ENCODE measurements at places on chromosomes 7 and 10.

GRCh38 chr7:158024881-158025280 lies 562.7 kb downstream of the PTPRN2 start:
- peak; percentile 47 for DNase-seq

- no peak for DNase-seq
These were observed 55.5 kb downstream of the SORBS1 start for GRCh38 chr10:95505641-95506040.

DNA sequence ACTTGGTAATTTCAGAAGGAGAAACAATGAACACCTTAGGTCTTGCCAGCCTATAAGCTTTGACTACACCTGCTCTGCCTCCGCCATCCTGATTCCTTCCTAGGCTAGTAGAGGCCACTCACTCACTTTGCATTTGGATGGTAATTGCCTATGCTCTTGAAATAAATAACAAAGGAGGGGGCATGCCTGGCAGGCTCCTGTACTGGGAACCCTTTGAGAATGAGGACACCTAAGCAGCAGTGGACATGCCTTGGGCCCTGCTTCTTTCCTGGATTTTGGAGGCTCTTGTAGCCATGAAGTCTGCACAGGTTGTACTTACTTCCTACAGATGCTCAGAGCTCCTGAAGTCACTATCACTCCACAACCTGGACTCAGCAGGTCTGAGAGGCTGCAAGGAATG lies 65.8 kb downstream of the BLNK start:
- no peak for DNase-seq

DNA sequence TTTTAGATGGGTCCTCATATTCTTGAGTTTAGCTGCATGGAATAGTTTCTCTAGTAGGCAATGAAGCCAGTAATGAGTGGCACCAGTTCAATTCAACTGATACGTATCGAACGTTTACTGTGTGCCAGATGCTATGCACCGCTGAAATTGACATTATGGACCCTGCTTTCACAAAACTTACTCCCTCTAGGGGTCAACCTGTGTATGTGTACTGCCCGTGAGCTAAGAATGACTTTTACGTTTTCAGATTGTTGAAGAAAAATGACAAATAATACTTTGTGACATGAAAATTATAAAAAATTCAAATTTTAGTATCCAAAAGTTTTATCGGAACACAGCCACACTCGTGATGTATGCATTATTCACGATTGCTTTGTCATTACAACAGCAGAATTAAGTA lies 95.5 kb downstream of the ZMYND11 start:
- DNase-seq: no peak

- DNase-seq: no peak
These were observed 107.7 kb downstream of the RBM20 start for GRCh38 chr10:110751850-110752249.

GRCh38 chr10:21311426-21311825 lies 214.1 kb downstream of the SKIDA1 start:
- DNase-seq: no peak

GRCh38 chr10:87551326-87551725 lies 46.6 kb downstream of the MINPP1 start:
- DNase-seq: no peak

DNA sequence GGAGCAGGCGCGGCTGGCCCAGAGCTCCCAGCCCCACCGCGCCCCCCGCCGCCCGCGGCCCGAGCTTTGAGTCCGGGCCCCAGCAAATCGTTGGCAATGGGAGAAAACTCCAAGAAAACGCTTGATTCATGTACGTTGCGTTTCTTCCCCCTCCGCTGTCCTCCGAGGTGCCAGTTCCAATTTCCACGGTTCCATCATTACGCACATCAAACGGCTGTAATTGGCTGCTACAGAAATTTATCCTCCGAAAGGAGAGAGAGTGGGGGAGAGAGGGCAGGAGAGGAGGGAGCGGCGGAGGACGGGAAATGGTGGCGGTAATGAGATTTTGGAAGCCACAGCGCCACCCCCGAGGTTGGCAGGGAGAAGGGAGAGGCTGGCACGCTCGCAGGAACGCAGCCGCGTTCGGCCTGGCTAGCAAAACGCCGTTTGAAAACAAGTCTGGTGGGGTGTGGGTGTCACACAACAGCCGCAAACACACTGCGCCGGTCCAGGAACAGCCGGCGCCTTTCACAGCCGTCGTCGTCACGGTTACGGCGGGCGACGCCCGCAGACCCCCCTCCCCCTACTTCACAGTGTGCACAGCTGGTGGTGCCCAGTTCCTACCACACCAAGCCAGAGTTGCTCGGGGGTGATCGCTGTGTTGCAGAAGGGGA lies 57.5 kb downstream of the UNCX start:
- DNase-seq: no peak

DNA sequence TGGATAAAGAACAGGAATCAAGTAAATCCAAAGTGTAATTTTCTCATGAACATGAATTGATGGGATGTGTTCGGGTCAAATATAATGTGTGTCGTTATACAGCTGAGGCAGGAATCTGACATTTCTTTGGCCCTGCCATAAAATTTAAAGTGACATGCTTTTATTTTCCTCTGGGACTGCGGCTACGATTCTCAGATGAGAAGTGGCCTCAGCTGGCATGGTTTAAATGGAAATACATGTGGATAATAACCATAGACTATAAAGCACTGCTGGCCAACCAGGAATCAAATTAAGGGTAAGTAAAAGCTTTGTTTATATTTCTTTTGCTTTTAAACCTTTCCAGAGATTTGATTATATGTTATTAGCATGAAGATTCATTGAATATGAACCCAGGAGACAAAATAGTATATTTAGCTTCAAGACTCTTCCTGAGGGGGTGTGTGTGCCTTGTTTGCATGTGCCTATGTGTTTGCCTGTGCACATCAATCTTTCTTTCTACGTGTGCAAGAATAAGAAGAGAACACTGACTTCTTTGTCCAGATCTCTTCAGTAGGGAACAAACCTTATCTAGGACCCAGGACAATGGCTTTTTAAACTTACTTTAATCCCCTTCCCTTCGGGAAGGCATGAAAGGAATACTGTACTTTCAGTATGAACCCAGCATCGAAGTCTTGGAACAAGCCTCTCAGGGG lies 629.0 kb upstream of the PFKP start:
- no peak for DNase-seq

DNA sequence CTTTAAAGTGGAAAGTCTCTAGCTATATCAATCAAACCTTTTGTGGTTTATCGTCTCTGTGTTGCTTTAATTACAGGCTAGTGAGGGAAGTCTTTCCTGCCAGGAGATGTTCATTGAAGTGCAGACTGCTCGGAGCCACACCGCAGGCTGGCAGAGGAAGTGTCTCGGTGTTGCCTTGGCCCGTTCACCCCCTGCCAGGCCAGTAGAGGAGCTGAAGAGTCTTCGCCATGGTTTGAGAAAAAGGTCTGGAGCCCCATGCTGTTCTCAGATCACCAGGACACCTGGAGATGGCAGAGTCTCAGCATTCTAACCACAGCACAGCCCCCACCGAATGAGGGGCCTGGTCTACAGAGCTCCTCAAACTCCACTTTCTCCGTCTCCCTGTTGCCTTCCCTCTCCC lies 275.9 kb upstream of the PLPP4 start:
- no peak for DNase-seq

DNA sequence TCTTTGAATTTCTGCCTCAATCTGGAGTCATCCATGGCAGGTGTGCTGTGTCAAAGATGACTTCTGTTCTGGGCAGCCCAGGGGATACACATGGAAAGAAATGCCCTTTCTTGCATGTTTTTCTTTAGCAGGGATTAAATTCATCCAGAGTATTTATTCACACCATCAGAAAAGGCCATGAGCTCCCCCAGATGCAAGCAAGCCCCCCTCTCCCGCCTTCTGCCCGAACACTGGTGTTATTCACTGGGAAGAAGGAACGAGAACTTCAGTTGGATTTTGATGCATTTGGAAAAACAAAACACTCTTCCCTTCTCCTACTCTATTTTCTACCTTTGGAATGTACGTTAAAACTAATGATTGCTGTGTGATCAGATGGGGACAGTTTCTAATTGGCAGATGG lies 1.4 kb downstream of the PLPP4 start:
- no peak for DNase-seq

- DNase-seq: no peak
These were observed 5.2 kb downstream of the ADCY1 start for GRCh38 chr7:45579391-45579801.

DNA sequence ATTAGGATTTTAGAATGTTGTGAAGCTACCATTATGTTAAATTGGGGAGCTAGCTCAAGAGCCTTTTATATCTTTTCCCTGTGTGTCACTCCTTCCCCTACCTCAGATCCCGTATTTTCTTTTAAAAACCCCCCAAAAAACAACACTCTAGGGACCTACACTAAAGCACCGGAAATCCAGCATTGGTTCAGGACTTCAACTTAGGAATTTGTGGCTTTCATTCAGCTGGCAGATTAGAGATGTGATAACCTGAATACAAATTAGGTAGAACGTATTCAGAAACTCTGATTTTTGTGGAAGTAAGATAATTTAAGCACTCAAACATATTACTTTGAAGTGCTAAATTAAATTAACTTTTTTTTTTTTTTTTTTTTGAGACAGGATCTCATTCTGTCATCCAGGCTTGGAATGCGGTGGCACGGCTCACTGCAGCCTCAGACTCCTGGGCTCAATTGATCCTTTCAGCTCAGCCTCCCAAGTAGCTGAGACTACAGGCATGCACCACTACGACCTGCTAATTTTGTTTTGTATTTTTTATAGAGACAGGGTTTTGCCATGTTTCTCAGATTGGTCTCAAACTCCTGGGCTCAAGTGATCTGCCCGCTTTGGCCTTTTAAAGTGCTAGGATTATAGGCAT lies 6.8 kb downstream of the TBC1D12 start:
- DNase-seq: no peak

DNA sequence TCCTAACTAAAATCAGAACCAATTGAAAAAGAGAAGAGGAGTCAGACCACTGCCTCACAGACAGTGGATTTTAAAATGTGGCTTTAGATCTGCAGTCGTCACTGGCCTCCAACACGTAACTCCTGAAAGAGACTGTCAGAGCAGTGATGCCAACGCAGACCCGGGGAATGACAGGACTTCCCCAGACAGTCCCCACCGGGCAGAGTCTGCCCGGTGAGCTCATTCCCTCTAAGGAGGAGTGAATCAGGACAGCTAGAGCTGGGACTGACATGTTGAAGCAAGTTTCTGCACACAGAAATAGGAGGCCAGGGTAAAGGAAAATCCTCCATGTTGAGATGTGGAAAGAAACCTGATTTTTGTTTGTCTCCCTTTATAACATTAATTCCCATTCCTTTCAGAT lies 105.0 kb downstream of the TES start:
- no peak for DNase-seq

DNA sequence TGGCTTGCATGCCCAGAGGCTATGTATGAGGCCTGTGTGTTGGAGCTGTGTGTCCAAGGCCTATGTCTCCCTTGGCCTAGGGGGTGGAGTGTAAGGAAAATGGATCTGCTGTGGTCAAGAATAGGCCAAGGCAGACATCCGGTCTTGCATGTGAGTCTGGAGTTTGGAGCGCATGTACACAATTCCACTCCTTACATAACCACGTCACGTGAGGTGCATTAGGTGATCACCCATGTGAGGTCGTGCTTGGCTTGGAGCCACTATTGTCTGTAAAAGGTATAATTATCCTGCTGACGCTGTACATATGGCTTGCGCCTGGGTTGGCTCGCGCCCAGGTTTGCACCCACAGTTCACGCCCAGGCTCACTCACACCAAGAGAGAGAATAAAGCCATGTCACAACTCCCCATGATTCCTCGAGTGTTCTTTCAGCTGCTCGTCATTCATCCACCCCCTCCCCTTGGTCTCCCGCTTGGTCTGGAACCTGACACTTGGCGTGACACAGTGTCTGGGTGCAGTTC lies 105.5 kb downstream of the BICC1 start:
- no peak for DNase-seq

GRCh38 chr10:35707642-35708425 lies 65.7 kb upstream of the FZD8 start:
- no peak for DNase-seq

- no peak for DNase-seq
These were observed at the start of gene LRMDA for GRCh38 chr10:75431180-75432111. TSS of gene LRMDA (plus strand) at chr10:75431624.

DNA sequence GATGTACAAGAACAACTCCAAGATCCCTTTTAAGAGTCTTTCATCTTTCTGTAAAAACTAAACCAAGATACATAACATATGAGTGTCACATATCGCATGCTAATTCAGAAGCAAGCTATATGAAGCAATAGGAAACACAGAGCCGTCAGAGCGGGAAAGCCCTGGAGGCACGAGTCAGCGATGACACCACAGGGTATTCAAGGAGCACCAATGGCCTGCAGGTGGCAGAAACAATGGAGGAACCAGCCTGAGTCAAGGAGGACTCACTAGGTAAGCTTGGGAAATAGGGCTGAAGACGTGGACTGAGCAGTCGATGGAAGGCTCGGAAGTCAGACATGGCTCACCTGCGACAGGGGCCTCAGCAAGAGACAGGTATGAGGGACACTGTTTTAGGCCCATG lies 214.4 kb downstream of the FAM107B start:
- DNase-seq: no peak
